Activated CD8-positive, alpha-beta memory T cell treated with anti-CD3 and anti-CD28 coated beads, Interleukin-2, amount 50 U/mL, for 48 hours (primary cell): ENCODE measurements at places on chromosomes 12 and 14.

GRCh38 chr12:51950682-51951198 is 759 bp upstream of the ACVR1B start:
- DNase-seq = no peak

DNA sequence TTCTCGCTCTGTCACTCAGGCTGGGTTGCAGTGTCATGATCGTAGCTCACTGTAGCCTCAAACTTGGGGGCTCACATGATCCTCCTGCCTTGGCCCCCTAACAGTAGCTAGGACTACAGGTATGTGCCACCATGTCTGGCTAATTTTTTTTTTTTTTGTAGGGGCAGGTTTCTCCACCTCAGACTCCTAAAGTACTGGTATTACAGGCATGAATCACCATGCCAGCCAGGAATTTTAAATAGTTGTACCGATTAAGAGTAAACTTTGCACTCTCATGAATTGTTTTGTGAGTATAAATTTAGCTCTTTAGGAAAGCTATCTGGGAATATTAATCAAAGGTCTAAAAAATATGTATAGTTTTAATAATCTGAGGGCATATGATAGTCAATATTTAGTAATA is 25.5 kb downstream of the YEATS4 start:
- DNase-seq = no peak

DNA sequence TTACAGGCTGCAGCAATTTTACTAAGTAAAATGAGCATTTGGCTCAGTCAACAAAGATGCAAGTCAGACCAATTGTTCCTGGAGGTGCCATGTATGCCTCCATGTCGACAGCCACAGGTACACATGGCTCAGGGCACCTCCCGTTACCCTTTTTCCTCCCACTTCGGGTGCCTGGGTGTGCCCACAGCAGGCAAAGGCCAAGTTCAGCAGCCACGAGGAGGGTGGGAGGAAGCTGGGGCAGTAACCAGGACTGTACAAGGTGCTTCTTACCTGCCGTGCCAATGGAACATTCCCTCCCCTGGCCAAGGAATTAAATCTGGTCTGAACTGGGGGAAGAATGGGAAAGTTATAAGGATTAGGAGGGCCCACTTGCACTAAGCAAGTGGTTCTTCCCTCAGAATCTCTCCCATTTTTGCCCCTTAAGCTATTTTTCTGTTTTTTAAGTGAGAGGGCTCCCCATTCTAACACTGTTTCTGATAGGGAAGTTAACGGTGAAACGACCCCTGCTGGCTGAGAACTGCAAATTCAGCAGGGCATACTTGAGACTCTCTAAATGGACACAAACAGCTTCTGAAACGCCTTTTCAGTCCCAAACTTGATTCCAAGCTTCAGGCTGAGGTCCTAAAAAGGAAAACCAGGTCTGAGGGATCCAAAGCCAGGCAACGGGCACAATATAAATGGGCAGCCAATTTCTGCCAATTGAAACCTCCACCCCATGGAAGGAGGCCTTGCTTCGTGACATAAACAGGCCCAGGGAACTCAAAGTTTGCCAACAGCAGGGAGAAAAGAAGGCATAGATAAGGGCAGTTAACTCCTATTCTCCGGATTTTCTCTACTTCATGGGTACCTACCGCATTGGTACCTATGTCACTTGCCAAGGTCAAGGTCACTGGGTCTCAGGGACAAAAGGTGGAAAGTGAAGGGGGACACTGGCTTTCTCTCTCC is 24.8 kb downstream of the CLECL1 start:
- peak; percentile 76 for DNase-seq

- no peak for DNase-seq
Observed at GRCh38 chr12:49138587-49138986, 7.4 kb upstream of the TUBA1B start.

DNA sequence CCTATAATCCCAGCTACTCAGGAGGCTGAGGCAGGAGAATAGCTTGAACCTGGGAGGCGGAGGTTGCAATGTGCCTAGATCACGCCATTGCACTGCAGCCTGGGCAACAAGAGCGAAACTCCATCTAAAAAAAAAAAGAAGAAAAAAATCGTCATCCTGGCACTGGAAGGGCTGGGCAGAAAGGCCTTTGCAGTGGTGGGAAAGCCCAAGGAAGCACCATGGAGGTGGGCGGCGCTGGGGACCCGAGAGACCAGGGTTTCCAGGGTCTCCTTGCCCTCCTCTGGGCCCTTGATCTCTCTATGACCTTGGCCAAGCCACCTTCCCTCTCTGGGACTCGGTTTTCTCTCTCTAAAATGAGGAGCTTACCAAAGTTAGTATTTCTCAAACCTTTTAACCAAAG is 65.4 kb downstream of the LGMN start:
- no peak for DNase-seq

- no peak for DNase-seq
Observed at GRCh38 chr12:132710043-132710404, 618 bp upstream of the PGAM5 start.

GRCh38 chr14:102973706-102974285 is 51.3 kb downstream of the AMN start:
- no peak for DNase-seq

- no peak for DNase-seq
Observed at GRCh38 chr12:52155048-52155868, 36.6 kb downstream of the KRT80 start.

- DNase-seq = no peak
Observed at GRCh38 chr14:95482627-95483308, 33.7 kb downstream of the SYNE3 start.

DNA sequence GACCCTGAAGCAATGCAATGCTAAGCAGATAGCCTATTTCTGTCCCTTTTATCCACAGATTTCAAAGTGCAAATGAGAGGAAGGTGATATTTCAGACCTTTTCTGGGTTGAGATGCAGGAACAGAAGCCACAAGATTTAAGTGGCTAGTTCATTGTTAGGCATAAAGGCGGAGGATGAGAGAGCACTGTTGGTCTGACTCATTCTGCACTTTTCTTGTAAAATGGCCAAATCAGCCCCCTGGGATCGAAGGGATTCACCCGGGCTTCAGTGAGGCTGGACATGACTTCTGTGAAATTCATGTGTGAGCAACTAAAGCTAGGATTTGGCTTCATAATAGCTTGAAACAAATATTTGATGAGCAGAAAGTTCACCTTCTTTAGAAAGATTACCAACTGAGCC is 101.9 kb upstream of the OVCH1 start:
- DNase-seq = no peak

GRCh38 chr12:58540480-58541299 is 379.6 kb downstream of the LRIG3 start:
- peak; percentile 56 for DNase-seq

- DNase-seq = peak; percentile 85
Observed at GRCh38 chr14:94485944-94486841, 10.2 kb upstream of the SERPINA9 start.
